ENCODE measurements at places on chromosomes 3 and 15. TPM values are rescaled to one million over a fixed set of nuclear protein-coding genes. Genes with fewer than 3 reads are reported as not detected.

The DCBLD2 gene
- total RNA-seq = 53.1 TPM

The THRB gene
- total RNA-seq = 49.5 TPM

The PRR20G gene
- not detected for total RNA-seq

The ADCY5 gene
- total RNA-seq = 48.9 TPM

The HYKK gene
- total RNA-seq = 17.8 TPM

The TMEM45A gene
- total RNA-seq = 17.6 TPM

The GABRA5 gene
- not detected for total RNA-seq

GRCh38 chr3:117955196-117955595 lies 1079.5 kb downstream of the IGSF11 start:
- no peak for DNase-seq

- DNase-seq = no peak
Measured at GRCh38 chr3:114011059-114011797, 45.1 kb downstream of the CCDC191 start.

DNA sequence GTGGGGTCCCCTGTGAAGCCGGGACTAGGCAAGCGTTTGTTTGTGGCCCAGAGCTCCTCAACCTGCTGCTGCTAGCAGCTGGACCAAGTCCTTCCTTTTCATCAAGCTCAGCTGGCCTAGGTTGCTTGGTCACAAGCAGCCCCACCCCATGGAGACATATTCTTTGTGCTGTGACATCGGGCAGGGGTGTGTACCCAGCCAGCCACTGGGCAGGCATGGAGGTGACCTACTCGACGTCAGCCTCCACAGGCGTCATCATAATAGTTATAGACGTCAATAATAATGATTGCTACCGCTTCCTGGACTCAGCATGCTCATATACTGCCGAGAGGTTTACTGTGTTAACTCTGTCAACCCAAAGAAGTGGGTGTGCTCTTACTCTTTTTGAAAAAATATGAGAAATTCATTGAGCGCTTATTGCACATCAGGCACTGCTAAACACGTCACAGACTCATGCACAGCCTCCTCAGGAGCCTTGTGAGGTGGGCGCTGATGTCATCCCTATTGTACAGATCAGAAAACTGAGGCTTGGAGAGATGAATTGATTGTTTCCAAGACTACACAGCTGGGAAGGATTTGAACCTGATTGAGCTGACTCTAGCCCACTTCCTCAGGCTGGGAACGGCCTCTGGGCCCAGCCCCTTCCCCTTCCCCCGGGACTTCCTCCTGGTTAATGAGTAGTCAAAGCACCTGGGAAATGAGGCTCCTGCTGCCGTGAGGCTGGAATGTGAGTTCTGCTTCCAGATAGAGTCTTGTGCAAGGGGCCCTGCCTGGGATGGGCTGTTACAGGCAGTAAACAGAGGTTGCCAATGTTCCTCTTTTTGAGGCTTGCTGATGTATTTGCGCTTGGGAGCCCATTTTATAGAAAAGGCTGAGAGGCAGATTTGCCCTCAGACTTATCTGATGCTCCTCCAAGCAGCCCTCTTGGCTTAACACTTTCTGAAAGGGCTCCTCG lies 16.2 kb downstream of the SLC6A6 start:
- DNase-seq = no peak

GRCh38 chr3:154214306-154214705 lies 93.1 kb downstream of the ARHGEF26 start:
- no peak for DNase-seq

- no peak for DNase-seq
Measured at GRCh38 chr3:159260049-159260662, 458.3 kb downstream of the MFSD1 start.

DNA sequence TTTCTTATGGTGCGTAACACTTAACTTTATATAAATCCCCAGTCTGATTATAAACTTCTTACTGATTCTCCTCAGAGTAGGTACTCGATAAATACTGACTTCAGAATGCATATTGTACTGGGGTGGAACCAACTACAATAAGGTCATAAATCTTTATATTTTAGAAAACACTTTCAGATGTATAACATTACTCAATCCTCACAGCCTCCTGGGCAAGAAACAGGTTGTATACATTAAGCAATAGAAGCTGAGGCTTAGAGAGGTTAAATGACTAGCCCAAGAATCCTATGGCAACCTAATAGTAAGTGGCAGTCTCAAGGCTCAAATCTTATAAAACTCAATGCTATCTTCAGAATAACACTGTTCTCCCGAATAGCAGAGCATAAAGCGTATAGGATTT lies 9.1 kb downstream of the VPS13C start:
- no peak for DNase-seq

- DNase-seq = no peak
Measured at GRCh38 chr3:69142090-69142489, 19.7 kb upstream of the LMOD3 start.

- peak; percentile 50 for DNase-seq
Measured at GRCh38 chr15:31268911-31269784, 57.5 kb upstream of the KLF13 start.
